Aorta (tissue), 5 donors: ENCODE measurements at places on chromosomes 6 and 20.

DNA sequence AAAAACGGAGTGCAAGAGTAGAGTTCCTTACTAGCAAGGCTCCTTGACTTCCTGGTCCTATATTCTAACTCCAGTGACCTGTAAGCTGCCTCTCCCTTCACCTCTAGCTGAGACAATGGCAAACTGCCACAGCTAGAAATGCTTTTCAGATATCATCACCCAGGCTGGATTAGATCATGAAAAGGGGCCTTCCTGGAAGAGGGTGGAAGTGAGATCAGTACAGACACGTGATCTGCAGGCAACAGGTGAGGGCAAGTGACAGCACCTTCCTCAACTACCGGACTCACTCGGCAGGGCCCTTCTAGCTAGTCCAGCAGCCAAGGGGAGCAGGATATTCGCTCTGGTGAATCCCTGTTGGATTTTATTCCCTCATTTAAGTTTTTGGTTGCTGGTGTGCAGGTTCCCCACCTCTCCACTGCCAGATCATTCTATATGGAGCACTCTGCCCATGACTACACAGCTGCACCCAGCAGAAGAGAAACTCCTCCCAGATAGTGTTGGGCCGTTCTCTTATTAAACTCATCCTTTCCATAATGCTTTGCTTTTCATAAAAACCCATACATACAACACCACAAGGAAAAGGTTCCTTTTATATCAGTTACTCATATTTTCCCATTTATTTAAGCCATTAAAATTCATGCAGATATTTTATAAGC, 26.4 kb upstream of the FAM83C start:
- no peak for DNase-seq

GRCh38 chr6:48087448-48087847, 23.5 kb downstream of the PTCHD4 start:
- no peak for DNase-seq

GRCh38 chr6:92541448-92542060, 877.8 kb downstream of the EPHA7 start:
- DNase-seq, result no peak

DNA sequence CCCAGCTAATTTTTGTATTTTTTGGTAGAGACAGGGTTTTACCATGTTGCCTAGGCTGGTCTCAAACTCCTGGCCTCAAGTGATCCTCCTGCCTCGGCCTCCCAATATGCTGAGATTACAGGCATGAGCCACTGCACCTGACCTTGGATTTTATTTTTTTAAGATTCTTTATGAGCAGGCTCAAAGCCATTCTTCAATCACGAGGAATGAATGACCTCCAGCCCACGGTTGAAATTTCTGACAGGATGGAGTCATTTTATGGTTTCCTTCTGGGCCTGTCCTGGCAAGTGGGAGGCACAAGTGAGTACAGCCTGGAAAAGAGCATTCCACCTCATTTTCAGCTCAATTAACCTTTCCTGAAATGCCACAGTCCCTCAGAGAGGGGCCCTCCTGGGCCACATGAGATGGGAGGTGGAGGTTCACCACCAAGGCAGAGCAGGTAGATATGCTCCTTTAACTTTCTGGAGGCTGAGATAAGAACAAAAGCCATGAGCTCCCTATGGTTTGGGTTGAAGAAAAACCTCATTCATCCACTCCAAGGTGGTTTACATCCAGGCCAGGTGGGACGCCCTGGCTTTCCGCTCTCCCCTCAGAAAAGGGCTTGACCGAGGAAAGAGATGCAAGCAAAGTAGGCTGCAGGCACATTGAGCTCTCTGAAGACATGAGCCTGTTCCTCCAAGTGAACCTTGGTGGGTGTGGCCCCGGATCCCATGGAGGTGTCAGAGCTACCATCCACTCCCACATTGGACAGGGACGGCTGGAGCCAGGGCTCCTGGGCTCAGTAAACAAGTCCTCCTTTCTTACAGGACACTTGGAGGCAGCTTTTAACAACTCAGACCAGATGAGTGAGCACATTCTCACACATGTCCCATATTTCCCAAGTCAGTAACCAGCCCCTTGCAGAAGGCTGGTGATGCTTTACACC, 208.5 kb upstream of the SSTR4 start:
- DNase-seq, result no peak
